Right ventricle myocardium superior (tissue), 1 donor: ENCODE measurements at places on chromosomes 6 and 20. TPM values are rescaled to one million over a fixed set of nuclear protein-coding genes. Genes with fewer than 3 reads are reported as not detected.

DNA sequence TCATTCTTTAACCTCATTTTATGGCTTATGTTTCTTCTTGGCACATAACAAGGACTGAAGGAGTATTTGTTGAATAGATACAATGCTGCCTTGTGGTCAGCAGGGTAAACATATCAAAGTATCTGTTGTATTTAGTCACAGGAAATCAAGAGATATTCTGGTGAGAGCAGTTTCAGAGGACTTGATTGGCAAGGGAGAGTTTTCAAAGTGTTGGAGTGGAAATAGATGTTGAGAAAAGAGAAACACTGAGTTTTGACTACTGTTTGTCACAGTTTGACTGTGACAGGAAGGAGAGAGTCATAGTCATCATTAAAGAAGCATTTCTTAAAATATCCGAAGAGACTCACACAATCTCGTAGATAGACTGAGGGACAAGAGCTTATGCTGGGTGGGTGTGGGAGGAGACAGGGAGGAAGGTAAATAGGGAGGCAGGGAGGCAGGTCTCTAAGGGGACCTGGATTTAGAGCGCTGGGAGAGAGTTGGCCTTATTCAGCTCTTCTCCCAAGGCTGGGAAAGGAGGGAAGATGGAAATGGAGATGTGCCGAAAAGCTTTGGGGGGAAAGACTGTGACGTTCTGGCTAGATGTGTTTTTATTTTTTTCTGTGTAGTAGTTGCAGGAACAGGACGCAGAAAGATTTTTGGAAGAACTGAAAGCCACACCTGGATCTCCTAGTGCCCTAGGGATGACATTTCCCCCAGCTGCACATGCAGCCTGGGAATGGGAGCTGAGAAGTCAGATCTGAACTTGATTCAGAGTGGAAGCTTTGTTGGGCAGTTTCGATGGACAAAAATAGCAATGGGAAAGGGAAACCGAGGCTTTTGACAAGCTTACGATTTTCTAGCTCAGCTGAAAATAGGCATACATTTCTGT is 65.0 kb upstream of the IFNGR1 start:
- DNase-seq = no peak

TNNC2 gene
- 0.43 TPM for total RNA-seq

DNA sequence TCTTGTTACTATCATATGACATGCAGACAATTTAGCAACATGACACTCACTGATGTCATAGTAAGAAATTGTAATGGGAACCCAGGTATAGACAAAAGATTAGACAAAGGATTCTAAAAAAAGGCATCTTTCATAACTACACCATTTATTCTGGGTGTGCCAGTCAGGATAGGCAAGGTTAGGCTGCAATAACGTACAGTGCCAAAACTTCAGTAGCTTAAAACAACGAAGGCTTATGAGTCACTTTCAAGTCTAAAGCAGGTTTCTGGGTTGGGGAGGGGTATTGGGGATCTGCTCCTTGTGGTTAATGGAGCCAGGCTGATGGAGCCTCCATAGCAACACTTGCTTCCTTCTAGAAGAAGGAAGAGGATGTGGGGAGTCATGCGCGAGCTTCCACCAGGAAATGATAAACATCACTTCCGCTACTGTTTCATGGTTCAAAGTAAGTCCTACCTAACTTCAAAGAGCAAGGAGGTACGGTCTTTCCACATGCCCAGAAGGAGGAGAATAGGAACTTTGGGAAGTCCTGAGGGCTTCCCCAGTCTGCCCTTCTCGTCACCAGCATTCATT is 2.0 kb upstream of the GTSF1L start:
- no peak for DNase-seq

METTL24 gene
- 0.91 TPM for total RNA-seq

BCKDHB gene
- total RNA-seq = 28.4 TPM

GRCh38 chr20:38800882-38801281 is 4.6 kb upstream of the PPP1R16B start:
- DNase-seq = no peak

DNA sequence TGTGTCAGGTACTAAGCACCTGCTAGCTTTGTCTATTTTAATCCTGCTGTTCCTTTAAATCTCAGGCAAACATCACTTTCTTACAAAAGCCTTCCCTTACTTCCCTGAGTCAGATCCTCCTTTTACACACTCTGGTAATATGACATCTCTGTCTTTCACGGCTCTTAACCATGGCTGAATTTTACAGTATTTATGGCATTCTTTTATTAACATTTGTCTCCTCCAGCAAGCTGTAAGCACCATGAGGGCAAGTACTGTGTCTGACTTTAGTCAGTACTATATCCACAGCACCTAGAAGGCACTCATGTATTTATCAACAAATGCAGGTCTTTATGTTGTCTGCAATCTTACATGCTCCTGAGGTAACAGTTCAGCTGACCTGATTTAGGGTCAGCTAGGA is 33.7 kb upstream of the HBS1L start:
- no peak for DNase-seq

LY6G6C gene
- not detected for total RNA-seq

DNA sequence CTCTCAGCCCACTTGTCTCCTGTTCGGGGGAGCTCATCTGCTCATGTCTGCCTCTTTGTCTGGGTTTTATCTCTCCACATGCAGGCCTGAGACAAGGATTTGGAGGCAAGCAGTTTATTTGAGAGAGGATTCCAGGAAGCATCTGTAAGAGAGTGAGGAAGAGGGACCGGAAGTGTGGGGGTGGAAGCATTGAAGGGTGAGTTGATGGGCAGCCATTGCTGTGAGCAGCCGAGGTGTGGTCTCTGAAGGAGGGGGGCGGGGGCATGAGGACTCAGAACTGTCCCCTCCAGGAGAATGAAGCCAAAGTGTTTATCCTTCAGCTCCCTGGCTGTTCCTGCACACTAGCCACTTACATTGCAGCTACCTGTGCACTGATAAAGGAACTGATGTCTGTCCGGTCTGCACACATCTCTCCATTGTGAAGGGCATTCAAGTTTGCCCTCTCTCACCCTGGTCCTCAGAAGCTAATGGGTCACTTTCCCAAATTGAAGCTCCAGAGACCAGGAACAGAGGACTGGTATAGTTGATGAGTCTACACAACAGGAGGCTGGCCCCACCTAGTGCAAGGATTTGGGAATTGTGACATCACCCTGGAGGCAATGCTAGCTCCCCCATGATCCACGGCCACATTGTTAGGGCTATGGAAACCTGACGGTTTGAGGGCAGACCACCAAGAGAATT is 100.5 kb upstream of the FOXA2 start:
- DNase-seq = no peak

- DNase-seq = no peak
Observed at GRCh38 chr6:25956226-25956625, 6.4 kb upstream of the TRIM38 start.

RWDD2A gene
- total RNA-seq = 2.8 TPM

KIAA1755 gene
- total RNA-seq = 5.4 TPM

DNA sequence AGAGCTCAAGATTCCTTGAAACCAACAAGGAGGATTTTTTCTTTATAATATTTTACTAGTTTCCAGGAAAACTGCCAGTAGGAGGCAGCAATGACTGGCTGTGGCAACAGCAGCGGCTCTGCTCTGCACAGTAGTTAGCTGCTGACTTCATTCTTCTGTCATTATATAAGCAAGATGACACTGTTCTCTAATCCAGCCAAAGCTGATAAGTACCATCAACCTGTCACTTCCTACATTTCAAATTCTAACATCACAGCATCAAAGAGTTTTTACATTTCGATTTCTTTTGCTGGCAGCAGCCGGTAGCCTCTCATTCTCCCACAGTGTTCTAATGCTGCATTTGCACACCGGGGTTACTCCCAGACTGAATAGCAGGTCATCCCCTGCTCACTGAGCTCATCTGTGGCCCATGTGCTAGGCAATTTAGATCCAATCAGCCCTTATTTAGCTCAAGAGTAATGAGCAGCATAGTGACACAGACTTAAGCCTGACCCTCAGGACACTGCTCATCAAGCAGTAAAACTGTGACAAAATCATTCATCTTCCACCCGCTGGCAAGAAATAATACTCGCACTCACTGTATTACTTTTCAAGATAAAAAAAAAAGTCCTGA is 67.8 kb downstream of the MMS22L start:
- no peak for DNase-seq

- DNase-seq = no peak
Observed at GRCh38 chr6:73180076-73180738, 45.1 kb downstream of the KHDC1L start.

- DNase-seq = peak; percentile 50
Observed at GRCh38 chr20:37670351-37670791, 23.5 kb upstream of the CTNNBL1 start.

DNA sequence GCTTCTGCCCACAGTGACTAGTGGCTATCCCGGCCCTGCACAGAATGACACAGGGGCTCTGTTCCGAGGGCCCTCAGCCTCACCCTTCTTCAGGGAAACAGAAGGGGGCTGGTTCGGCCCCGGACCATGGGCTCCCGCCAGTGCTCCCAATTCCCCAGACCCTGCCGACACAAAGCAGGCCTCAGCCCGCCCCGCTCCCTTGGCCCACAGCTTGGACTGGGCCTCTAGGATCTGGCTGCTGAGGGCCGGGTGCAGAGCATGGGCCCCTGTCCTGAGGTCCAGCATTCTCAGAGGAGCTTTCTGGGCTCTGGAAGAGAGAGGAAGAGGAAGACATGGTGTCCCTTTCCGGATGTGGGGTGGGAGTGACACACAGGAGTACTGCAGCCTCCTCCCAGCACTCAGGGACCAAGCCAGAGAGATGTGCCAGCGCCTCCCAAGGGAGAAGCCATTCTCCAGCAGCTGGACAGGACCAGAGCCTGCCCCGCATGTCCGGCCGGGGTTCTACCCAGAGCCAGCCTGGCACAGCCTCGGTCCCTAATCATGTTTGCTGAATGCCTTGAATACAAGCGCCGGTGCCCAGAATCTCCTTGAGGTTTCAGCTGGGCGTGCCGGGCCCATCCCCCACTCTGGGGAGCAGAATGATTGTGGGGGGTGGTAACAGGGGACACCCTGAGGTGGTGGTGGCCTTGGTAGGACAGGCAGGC is 23.9 kb downstream of the C20orf203 start:
- DNase-seq = no peak

DNA sequence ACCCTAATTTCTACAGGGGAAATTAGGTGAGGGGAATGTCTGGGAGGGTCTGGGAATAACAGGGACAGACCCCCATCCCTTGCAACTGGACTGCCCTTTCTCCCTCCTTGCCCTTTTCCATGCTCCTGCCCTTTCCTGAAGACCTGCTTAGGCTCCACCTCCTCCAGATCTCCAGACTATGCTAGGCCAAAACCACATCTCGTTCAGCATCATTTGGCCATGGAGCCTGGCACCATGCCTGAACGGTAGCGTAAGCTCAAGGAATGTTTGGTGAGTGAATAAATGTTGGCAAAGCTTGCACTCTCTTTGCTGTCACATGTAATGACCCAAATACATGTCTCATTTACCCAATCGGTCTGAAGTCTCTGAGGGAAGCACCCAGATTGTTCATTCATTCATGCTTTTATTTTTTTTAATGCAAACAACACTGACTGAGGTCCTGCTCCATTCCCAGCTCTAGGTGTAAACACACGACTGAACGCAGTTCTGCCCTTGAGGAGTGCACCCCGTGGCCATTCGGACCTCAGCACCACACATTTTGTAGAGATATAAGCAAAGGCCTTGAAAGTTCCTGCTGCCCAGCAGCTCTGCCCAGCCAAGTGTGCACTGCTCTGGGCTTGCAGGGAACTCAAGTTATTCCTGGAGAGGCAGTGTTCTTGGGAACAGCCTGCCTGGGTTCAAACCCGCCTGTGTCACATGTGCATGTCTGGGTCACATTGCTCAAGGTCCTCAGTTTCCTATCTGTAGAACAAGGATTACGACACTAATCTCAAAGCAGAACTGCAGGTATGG is 1.1 kb upstream of the GRM4 start:
- DNase-seq = peak; percentile 6

- DNase-seq = no peak
Observed at GRCh38 chr20:51154708-51155690, 132.1 kb upstream of the KCNG1 start.

DNA sequence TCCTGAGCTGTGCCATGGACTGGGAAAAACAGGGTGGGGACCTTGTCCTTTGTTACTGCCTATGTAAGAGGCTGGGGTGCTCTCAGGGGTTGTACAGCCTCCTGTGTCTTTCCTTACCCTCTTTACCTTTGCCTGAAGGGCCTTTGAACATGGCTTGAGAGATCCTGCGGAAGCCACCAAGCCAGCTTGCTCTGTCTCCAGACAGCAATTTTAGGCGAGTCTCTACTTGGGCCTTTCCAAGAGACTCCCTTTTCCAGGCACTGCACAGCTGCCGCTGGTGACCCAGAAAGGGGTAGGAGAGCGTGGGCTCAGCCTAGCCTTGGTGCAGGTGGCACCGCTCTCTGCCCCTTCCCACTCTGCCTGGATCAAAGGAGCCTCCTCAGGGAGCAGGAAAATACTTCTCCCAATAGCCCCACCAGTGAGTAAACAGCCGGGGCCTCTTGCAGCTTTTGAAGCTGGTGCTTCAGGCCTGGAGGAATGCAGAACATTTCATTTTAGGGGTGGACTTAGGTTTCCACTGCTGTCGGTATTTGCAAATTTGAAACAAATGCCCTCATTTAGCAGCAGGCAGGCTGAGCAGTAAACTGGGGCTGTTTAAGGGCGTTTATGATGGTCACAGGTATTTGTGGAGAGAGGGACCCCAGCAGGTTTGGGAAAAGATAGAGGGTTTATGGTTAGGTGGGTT is 13.9 kb downstream of the PTK7 start:
- no peak for DNase-seq

DNA sequence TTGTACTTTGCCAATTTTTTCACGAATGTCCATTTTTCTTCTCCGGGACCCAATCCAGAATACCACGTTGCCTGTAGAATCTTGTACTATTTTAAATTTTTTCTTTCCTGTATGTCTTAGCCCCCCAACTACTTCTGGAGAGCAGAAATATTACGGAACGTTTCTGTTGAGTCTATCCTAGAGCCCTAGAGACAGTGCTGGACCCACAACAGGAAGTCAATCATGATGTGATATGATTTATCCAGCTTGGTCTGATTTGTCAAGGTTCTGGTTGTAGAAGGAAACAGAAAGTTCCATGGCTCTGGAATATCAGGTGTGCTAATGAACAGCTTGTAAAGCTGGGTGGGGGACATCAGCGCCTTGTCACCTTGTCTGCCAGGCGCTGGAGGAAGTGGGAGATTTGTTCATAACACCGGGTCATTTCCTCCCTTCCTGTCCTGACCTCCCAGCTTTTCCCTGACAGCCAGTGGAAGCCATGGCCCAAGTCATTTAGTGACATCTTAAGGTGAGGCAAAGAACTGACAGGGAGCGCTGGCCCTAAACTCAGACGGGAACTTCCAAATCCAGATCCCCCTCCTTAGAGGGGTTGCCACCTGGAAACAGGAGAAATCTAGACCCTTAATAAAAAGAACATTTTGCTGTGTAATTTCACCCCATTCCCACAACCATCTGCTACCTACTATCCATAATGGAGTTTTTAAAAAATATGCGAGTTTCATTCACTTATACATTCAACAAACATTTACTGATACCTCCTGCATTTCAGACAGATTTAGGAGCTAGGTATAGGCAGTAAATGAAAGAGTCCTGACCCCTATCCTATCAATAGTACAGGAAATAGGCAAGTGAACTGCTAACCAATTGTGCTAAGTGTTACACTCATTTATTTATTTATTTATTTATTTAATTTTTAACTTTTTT is 130.5 kb downstream of the ZFP64 start:
- DNase-seq = no peak
